Stimulated activated naive CD4-positive, alpha-beta T cell treated with Interleukin-2 at 50 U/mL for 16 hours (primary cell): ENCODE measurements at places on chromosomes 13 and 19.

DNA sequence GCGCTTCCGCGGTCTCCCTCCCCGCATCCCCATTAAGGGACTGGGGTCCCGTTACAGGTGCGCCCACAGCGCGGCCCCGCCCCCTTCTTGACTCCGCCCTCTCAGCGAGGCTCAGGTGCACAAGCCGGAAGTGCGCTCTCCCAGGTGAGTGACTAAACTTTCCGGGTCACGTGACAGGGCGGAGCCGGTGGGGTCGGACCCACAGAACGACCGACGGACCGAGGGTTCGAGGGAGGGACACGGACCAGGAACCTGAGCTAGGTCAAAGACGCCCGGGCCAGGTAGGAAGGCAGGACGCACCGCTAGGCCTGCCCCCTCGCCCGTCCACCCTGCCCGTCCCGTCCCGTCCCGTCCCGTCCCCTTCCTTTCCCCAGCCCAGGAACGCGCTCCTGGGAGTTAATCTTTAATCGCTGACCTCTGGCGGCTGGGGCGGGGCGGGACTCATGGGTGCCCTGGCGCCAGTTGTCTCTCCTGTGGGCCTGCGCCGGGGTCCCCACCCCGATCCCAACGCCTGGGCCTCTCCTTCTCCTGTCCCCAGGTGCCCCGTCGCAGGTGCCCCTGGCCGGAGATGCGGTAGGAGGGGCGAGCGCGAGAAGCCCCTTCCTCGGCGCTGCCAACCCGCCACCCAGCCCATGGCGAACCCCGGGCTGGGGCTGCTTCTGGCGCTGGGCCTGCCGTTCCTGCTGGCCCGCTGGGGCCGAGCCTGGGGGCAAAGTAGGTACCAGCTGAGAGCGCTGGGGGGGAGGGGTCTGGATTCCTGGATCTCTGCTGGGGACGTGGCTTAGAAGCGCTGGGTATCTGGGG lies at the start of gene CRB3:
Gene CRB3 (plus strand): TSS at position 202 of the 804 bp plus-strand sequence. CDS start 431 bp downstream, at position 633.
- peak; percentile 15 for DNase-seq

- no peak for DNase-seq
These were observed 7.6 kb downstream of the POU4F1 start for GRCh38 chr13:78595495-78596398.

- DNase-seq, result peak; percentile 54
These were observed 26.3 kb downstream of the ZNF844 start for GRCh38 chr19:12090807-12091206.

- no peak for DNase-seq
These were observed 120.7 kb upstream of the SOX1 start for GRCh38 chr13:111946214-111946613.

- no peak for DNase-seq
These were observed 65.1 kb upstream of the NPAS1 start for GRCh38 chr19:46954502-46954992.

GRCh38 chr19:19256072-19256969 lies 16.8 kb downstream of the TM6SF2 start:
- no peak for DNase-seq

DNA sequence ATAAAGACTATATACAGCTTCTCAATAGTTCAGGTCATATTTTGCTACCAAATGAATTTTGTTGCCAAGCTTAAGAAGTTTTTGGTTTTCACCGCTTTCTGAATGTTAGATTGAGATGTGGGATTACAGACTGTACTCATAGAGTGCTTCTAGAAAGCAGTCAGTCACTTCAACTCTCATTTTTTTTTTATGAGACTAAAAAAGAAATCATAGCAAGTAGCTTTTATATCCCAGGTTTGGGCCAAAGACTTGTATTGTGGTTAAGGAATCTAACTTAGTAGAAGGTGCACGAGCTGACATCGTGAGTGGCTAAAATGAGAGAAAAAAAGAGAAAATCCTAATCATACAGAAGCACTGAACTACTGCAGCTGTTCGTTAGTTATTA lies 2.2 kb upstream of the USPL1 start:
- no peak for DNase-seq

GRCh38 chr13:34128661-34129060 lies 310.7 kb downstream of the RFC3 start:
- DNase-seq, result no peak

DNA sequence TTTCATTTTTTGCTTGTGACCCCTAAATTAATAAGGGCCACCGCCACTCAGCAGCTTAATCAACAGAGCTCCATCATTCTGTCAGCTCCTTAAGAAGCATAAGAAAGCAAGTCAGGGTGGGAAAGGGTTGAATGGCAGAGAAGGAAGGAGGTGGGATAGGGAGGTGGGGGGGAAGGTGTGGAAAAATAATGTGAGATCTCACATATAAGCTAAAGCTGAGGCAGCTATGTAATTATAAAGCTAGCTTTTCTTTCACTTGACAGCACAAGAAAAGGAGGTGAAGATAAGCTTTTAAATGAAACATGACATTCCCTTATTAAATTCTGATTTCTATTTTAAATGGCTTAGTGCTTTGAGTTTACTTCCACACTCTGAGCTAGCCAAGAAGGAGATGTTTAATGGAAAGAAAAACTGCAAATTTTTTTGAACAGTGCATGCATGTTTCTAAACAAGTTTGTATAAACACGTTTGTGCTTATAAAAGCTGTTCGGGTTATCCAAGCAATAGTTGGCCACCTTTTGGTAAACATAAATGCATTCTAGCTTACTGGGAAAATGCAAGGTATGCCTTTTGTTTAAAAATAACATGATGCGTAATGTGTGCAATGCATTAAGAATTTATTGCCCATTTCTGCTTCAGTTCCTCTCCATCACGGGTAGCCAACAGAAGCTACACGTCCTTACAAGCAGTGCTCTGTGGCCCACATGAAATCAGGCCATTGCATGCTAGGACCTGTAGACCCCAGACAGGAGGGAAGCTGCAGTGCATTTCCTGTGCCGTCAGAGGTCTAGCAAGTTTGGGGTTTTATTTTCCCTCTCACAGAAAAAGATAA lies 96.2 kb downstream of the LHFPL6 start:
- no peak for DNase-seq

DNA sequence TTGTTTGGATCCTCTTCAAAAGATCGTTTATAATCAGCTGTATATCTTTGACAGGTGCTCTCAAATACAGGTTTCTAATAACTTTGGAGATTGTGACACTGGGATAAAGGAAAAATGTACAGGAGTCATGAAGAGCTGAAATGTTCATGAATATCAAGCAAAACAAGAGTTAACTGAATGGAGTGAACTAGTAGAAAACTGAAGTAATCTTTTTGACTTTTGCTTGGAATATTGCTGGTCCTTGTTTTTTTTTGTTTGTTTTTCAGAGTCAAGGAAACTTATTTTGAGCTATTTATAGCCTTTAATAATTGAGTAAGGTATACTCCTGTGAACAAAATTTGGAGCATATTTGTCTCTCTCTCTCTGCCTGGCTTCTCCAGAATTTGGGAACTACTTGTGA lies 25.3 kb downstream of the MED4 start:
- no peak for DNase-seq

- no peak for DNase-seq
These were observed 628 bp downstream of the MRPL34 start for GRCh38 chr19:17306285-17306714.

GRCh38 chr19:48186015-48186414 lies 15.5 kb downstream of the ZSWIM9 start:
- no peak for DNase-seq
